ENCODE measurements at places on chromosomes 16 and 17.

GRCh38 chr17:38613981-38614779 lies 8.4 kb upstream of the SRCIN1 start:
- DNase-seq, result no peak

DNA sequence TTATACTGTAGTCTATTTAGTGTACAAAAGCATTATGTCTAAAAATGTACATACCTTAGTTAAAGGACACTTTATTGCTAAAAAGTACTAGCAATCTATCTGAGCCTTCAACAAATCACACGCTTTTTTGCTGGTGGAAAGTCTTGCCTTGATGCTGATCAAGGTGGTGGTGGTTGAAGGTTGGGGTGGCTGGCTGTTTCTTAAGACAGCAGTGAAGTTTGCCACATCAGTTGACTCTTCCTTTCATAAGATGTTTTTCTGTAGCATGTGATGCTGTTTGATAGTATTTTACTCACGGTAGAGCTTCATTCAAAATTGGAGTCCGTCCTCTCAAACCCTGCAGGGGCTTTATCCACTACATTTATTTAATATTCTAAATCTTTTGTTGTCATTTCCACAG lies 8.6 kb downstream of the ADGRG5 start:
- no peak for DNase-seq

GRCh38 chr17:50470426-50470825 lies 1.7 kb upstream of the CHAD start:
- DNase-seq, result no peak

- no peak for DNase-seq
Measured at GRCh38 chr16:89845417-89845816, 17.1 kb downstream of the SPIRE2 start.

GRCh38 chr17:3959295-3959899 lies 4.8 kb downstream of the ATP2A3 start:
- no peak for DNase-seq

Data from epithelial cell of prostate (primary cell).